ENCODE measurements at places on chromosomes 3 and 15.

DNA sequence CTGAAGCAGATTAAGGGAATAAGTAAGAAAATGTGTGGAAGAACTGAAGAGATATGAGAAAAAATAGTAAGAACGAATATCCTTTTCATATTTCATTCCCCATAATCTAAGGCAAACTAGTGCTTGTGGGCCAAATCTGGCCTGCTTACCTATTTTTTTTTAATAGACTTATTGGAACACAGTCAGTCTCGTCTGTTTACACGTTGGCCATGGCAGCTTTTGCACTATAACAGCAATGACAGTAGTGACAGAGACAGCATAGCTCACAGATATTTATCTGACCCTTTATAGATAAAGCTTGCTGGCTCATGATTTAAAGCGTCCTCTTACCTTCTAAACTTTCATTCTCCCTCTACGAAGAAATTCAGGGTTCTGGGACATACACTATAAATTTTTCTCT lies 50.0 kb upstream of the CDAN1 start:
- no peak for DNase-seq

DNA sequence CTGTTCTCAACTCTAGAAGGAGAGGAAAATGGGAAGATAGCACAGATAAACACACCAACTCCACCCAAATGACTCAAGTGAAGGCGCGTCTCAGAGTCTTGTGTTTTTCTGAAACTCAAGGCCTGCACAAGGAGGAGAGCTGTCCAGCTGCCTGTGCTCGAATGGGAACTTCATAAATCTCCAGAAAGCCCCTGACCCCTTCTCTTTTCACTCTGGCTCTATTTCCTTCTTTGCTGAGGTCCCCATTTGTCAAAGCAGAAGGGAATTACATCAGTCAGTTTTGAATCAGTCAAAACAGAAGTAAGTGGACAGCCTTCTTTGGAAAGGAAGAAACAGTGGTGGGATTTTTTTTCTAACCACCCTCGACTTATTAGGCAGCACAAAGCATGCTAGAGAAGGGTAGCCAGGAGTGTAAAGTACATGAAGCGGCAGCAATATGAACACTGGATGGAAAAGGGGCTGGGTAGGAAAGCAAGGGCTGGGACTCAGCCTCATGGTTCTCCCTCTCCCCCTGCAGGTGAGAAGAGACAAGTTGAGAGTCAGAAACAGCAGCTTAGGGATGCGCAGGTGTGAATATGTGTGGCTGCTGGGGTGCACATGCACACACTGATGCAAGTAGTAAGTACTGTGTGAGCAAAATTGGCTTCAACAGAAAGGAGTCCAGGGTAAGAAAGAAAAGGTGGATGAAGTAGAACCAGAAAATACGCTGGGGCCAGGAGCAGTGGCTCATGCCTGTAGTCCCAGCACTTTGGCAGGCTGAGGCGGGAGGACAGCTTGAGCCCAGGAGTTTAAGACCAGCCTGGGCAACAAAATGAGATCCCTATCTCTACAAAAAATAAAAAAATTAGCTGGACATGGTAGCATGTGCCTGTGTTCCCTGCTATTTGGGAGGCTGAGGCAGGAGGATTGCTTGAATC lies 36.6 kb upstream of the MAGEF1 start:
- peak; percentile 9 for DNase-seq

DNA sequence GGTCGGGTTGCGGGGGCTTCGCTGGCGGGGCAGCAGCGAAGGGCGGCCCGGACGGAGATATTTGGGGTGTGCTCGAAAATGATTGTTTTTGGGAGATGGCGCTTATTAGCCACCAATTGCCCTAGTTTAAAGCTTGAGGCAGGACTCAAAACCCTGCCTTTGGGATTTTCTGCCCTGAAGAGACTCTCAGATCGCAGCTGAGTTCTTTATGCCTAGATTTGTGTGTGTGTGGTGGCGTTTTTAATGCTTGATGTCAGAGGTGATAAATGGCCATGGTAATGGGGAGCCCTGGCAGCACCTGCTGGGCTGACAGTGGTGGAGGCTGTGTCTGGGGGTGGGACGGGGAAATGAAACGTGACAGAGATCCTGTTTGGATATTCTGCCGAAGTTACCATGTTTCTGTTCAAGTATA lies 604 bp downstream of the KCTD6 start:
- DNase-seq: peak; percentile 49

GRCh38 chr3:62647711-62648110 lies 227.5 kb downstream of the CADPS start:
- no peak for DNase-seq

GRCh38 chr3:96631050-96631449 lies 183.3 kb upstream of the EPHA6 start:
- no peak for DNase-seq

DNA sequence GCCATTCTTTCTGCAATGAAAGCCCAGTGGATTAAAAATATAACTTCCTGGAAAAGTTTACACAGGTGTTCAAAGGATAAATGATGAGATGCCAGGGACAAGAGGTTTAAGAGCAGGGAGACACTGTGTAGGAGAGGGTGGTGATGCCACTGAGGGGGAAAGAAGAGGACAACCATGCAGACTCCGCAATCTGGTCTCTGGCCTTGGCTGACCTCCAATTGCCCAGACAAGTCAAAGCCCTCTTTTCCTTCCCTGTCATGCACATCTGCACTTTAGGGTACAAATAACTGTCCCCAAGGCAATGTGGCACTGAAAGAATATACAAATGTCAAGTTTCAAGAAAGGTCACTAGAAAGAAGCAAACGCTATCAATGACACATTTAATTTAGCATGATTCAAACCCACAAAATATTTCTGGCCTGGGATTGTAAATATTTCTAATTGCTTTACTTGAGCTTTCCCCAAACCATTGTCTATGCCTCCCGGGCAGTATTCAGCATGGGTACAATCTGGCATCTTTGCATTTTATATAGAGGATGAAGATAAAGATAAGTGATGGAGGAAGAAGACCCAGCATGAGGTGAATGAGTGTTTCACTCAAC lies 319.4 kb downstream of the PLCL2 start:
- no peak for DNase-seq

DNA sequence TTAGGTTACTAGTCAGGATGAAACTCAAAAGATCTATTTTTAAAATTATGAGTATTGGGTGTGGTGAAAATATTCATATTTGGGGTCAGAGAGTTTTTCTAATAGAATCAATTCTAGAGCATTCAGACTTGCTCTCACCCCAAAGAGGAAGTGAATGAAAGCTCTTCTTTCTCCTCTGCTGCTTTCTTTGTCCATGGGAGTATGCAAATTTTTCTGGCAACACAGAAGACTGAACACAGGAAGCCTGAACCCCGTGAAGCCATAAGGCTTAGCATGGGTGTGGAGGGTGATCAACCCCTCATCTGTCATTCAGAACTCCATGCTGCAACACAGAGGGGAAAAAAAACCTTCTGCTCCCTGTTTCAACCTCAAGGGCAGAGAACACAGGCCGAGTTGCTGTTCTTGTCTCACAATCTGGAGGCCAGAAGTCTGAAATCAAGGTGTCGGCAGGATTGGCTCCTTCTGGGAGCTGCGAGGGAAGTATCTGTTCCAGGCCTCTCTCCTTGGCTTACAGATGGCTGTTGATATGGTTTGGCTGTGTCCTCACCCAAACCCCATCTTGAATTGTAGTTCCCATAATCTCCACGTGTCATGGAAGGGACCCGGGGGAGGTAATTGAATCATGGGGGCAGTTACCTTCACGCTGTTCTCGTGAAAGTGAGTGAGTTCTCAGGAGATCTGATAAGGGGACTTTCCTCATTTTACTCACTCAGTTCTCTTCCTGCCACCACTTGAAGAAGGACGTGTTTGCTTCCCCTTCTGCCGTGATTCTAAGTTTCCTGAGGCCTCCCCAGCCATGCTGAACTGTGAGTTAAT lies 33.7 kb upstream of the CD47 start:
- peak; percentile 74 for DNase-seq

GRCh38 chr3:128366652-128367051 lies 100.0 kb downstream of the DNAJB8 start:
- DNase-seq: no peak

DNA sequence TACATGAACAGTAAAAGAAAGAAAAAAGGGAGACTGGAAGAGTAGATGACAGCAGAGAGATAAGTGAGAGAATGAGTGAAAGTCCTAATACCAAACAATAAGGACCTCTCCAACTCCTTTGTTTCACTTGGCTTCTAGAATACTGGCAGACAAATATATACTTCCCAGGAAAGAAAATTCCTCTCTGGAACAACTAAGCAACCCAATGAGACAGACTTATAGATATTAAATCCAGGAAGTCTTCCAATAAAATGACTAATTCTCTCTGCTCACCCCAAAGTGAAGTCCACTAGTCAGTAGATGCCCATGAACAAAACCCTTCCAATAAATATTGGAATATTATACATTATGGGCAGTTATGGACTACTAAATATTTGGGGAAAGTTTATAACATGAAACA lies 114.2 kb downstream of the NEDD4 start:
- no peak for DNase-seq

DNA sequence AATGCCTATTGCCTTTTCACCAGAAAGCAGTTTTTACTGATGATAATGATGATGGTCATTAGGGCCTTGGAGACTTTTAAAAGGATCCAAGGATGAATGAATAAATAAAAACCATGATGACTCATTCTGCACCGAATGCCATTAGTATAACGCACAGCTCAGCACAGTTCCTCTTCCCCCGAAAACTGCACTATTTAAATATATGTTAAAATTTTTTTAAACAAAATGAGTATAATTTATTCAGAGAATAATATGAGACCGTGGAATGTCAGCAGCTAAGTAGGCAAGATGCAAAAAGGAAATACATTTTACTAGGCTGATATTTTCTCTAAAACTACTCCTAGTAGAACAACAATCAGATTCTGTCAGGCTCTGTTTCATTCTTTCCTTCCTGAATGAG lies 83.4 kb upstream of the NANOGP8 start:
- DNase-seq: no peak

GRCh38 chr3:45693941-45694521 lies 4.8 kb downstream of the SACM1L start:
- DNase-seq: no peak

DNA sequence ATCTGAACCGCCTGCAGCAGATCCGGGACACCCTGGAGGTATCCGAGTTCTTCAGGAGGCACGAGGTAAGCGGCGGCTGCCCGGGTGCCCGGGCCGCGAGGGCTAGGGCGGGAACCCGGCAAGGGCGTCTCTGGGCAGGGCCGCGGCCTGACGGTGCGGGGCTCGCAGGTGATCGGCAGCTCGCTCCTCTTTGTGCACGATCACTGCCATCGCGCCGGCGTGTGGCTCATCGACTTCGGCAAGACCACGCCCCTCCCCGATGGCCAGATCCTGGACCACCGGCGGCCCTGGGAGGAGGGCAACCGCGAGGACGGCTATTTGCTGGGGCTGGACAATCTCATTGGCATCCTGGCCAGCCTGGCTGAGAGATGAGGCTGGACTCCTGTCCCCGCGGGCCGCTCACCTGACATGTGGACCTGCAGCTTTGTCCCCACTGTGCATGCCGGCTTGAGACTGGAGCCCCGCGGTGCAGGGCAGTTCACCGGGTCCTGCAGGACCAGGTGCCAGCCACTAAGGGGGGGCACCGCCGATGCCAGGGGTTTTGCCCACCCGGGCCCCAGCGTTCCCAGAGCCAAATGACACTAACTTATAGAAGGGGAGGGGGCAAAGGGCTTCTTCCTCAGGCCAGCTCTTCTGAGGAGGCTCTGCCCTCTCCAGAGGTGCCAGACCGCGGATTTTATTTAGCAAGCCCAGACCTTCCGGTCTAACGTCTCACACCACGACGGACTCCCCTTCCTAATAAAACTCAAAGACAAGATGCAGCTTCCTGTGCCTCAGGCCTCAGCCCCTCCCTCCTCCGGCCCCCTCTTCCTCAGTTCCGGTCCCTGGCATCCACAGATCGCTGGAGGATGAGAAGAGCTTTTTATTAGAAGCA lies 9.4 kb downstream of the ITPKA start:
- DNase-seq: no peak

Data from activated CD4-positive, alpha-beta T cell treated with anti-CD3 and anti-CD28 coated beads, Interleukin-2, amount 50 U/mL, for 48 hours (primary cell).